ENCODE measurements at places on chromosomes 2 and 18.

GRCh38 chr2:228401065-228401912 lies 219.8 kb upstream of the SPHKAP start:
- no peak for DNase-seq

DNA sequence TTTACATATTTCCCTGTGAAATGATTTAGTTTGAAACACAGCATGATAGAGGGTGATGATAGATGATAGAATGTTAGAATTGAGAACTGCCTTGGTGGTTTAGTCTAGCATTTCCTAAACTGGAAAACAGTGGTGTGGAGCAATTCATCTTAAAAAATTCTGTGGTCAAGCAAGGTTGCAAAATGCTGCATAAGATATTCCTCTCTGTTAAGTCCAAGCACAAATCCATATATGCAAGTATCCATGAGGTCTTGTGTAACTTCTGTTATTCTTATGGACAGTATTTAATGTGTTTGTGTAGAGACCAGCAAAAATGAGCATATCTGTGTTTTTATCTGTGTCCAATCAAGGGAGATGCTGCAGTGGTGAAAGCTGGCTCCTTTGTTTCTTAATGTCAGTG lies 30.0 kb downstream of the CPS1 start:
- DNase-seq = no peak

DNA sequence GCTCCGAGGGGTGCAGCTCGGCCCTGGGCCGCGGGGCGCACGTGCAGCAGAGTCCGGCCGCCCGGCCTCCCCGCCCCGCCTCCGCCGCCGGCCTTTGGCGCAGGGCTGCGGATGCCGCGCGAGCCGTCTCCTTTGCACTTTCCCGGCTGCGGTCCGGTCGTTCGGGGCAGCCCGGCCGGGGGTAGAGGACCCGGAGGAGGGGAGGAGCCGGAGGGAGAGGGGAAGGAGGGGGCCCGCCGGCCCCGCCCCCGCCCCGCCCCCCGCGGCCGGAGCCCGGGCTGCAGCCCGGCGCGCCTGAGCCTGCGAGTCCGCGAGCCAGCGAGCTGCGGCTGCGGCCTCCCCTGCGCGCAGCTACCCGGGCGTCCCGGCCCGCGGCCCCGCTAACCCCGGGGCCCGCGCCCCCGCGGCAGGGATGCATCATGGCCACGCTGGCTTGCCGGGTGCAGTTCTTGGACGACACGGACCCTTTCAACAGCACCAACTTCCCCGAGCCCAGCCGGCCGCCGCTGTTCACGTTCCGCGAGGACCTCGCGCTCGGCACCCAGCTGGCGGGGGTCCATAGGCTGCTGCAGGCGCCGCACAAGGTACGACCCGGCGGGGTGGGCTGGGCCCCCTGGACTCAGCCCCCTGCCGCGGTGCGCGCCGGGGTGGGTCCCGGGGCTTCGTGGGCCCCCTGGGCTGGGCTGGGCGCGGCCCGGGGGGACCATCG lies at the start of gene FHOD3:
Gene FHOD3, plus strand, starts transcription at position 297 of the 709 bp plus-strand sequence. Its CDS starts 123 bp downstream, at position 420.
- DNase-seq = peak; percentile 83

DNA sequence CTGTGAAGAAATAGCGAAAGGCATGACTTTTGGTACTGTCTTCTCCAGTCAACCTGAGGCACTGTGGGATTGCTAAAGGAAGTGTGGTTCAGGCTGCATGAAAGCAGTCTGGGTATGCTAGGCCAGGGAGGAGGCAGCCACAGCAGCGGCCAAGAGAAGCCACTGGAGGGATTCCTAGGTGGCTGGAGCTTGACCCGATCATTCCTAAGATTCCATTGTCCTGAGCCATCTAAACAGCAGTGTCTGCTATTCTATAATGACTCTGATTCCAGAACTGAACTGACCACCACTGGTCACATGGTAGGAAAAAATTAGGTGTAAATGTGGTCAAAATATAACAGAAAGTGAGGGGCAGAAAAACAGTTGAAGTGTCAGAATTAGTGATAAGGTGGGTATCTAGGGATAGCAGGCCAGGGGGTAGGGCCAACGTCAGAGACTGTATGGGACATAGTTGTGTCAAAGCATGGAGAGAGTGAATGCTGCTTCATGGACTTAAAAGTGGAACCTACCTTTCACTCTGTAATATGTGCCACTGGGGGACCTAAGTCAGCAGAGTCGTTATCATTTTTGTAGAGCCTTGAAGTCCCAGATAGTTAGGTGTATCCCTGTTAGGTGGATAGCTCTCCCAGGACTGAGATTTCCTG lies 204.6 kb downstream of the CTNNA2 start:
- DNase-seq = no peak

DNA sequence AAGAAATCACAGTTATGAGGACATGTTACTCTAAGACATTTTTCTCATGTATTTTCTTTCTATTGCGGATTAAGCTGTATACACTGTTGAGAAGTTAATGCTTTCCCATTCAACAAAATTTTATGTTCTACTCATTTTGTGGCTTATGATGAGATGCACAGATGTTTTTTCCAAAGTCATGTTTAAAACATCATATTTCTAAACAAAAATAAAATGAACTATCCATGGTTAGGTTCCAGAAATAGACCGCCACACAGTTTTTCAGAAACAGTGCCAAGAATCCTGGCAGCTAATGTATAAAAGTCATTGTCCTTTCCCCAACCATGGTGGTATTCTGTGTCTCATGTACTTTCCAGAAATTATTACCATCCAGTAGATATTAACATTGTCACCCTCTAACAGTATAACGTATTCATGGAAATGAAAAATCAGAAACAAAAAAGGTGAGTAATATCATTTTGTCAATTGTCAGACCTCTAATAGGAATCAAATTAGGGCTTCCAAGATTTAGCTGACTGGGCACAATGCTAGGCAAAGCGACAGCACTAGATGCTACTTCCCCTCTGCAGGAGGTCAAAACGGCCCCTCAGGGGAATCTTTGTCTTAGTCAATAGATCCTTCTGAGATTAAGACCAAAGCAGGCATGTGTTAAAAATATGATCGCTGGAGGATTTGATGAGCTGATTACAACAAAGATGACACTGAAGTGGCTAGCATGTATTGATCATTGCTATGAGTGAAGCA lies 54.4 kb upstream of the ZNF397 start:
- DNase-seq = no peak

DNA sequence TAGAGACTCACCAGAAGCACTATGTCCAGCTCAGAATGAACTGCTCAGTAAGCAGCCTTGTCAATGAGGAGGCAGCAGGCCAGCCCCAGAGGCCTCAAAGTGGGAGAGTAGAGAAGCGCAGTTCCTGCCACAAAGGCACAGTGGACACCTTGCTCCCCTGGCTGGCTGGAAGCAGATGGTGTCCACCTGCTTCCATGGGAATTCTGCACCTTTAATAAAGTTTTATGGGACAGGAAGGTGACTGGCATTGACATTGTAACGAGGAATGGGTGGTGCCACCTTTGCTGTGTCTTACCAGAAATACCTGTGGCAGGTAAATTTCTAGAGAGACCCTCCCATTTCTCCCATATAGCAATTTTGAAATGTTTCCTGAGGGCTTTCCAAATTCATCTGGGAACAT lies 6.7 kb upstream of the IL1B start:
- DNase-seq = no peak

GRCh38 chr2:63591566-63592175 lies 2.9 kb downstream of the MDH1 start:
- no peak for DNase-seq

- DNase-seq = no peak
Observed at GRCh38 chr2:155157711-155158110, 459.2 kb downstream of the KCNJ3 start.

DNA sequence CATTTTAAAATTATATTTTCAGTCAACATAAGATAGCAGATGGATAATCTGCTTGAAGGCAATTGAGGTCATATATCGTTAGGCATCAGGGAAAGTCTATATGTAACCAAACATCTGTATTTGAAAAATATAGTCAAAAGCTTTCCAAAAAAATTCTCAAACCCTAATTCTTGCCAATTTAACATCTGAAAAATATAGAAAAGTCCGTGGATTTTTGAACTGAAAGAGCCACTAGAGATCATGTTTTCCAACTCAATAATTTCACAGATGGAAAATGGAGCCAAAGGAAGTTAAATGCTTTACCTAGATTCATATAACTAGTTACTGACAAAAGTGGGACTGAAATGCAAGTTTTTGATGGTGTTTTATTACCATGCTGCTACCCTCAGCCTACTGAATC lies 185.1 kb upstream of the ZNF804A start:
- DNase-seq = no peak

GRCh38 chr2:224038830-224039079 lies 331 bp downstream of the SERPINE2 start:
- DNase-seq = no peak

DNA sequence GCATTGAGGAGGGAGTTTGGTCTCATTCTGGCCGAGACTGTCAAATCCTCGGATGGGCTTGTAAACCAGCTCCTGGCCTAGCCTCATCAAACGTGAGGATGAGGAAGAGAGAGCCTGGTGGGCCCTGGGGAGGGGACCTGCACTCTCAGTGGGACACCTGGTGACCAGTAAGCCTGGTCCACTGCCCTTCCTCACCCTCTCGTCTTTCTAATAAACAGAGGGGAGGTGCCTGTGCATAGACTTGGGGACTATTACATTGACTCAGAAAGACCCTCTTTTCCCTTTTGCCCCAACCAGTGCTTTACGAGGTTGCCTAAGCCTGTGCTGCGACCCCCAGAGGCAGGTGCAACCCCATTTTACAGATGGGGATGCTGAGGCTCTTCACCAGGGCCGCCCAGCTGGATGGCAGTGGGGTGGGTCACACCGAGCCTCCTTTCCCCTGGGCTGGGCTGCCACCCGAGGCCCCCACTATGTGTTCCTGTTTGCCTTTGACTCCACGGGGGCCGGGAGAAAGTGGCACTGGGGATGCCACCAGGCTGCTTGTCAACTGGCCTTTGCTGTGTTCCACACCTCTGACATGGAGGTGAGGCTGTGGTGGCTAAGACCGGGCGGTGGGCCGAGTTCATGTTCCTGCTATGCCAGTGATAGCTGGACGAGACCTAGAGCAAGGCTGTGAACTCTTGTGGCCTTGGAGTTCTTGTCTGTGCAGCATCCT lies 85.9 kb downstream of the GLI2 start:
- DNase-seq = no peak

DNA sequence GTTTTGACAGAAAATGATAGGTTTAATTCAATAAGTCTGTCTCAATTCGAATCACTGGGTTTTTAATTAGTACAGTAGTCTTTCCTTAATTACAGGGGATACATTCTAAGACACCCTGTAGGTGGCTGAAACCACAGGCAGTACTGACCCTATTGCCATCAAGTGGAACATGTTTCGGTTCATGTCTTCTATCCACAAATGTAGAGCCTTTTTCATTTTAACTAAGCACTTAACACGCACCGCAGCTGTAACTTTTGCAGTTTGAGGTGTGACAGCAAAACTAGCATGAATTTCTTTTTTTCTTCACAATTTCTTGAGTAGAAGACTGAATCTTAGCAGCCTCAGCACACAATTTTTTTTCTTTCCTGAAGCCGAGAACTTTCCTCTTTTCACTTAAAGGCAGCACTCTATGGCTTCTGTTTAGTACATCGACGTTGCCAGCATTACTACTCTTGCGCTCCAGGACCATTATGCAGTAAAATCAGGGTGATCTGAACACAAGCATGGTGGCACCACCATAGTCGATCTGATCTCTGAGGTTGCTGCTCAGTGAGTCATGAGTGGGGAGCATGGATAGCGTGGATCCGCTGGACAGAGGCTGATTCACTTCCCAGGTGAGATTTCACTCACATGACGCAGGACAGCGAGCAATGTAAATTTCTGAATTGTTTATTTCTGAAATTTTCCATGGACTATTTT lies 805.1 kb downstream of the RNF144A start:
- DNase-seq = no peak

DNA sequence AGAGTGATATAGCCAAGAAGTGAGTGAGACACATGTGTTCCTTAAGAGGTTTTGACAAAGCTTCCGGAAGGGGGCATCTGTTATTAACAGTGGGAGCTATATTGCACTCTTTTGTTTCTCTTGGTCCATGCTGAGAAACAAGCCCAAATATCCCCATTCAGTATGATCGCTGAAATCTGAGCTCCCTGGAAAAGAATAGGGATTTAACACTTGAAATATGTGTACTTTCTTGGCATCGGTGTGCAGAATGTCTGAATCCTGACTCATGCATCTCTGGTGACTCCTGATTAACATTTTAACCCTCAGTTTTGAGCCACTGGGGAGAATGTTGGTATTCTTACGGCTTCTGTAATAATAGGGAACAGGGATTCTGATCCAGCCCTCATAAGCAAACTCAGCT lies 448.1 kb downstream of the TSN start:
- DNase-seq = no peak

DNA sequence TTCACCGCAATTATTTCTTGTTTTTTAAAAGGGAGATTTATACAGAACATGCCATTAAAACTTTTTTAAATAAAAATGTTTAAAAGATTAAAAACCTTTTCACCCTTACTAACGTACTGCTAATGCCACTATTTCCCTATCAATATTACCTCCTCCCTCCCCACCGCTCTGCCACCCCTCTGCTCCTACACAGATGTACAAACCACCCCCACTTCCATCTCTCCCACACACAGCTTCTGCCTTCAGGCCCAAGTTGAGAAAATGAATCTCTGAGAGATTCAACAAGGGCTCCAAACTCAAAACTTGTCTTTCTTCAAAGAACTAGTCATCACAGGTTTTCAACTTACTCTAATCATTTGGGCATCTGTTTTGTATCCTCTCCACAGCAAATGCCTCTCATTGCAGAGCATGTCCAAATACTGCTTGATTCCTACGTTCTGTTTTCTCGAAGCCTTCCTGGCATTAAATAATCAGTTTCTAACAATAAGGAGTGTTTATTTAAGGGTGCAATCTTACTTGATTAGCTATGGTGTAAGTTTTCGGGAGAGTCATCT lies 32.1 kb downstream of the FARSB start:
- DNase-seq = no peak

GRCh38 chr2:9808334-9809063 lies 34.8 kb upstream of the TAF1B start:
- DNase-seq = no peak

DNA sequence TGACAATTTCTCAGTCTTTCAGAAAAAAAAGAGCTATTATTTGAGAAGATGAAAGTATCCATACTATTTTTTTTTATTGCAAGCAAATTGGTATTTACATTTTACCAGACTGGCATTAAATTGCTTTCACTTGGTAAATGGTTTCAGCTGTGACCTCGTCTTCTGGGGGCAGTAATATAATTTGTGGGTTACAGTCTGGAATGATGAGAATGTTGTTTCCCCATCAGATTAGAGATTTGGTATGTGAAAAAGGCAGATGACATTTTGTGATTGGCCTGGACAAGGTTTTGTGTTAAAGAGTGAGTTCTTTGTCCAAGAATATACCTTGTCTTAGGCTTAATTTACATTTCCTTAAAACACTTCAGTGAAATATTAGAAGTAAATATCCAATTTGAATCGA lies 390.1 kb upstream of the ST6GAL2 start:
- DNase-seq = no peak

- DNase-seq = no peak
Observed at GRCh38 chr2:30808695-30809094, 1.4 kb upstream of the CAPN13 start.

- DNase-seq = no peak
Observed at GRCh38 chr2:199378948-199379650, 78.6 kb downstream of the SATB2 start.

Measured in cardiac septum (tissue), 1 donor.